ENCODE measurements at places on chromosomes 5 and 9.

GRCh38 chr5:6321078-6321477 lies 57.3 kb downstream of the MED10 start:
- no peak for DNase-seq

DNA sequence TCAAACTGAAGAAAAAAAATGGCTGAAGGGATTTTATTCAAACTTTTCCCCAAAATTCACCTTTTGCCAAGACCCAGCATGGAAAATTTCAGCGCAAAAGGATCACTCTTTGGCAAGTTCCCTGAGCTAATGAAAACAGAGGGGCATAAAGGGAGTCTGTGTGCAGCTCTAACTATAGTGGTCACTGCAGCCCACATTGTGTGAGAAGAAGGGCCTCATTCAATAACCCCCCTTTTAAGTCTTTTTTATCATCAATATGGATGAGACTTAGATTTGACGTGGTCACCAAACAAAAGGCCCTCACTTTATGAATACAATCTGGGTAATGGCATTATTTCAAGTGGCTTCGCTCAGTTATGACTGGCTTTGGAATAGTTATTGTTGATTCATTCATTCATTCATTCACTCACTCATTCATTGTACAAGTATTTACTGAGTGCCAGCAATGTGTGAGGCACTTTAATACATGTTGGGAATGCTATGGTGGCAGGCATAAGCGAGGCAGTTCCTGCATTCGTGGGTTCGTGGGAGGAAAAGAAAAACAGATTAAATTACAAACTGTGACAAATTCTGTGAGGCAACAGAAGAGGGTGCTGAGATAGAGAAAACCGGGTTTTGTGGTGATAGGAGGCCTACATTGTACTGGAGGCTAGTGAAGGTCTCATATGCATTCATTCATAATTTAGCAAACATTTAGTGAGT lies 145.7 kb upstream of the KLF4 start:
- DNase-seq = no peak

GRCh38 chr9:93890436-93890935 lies 64.7 kb downstream of the BARX1 start:
- DNase-seq = no peak

GRCh38 chr9:104883169-104883568 lies 44.8 kb downstream of the ABCA1 start:
- no peak for DNase-seq

GRCh38 chr5:93566091-93566490 lies 14.9 kb downstream of the NR2F1-AS1 start:
- no peak for DNase-seq

DNA sequence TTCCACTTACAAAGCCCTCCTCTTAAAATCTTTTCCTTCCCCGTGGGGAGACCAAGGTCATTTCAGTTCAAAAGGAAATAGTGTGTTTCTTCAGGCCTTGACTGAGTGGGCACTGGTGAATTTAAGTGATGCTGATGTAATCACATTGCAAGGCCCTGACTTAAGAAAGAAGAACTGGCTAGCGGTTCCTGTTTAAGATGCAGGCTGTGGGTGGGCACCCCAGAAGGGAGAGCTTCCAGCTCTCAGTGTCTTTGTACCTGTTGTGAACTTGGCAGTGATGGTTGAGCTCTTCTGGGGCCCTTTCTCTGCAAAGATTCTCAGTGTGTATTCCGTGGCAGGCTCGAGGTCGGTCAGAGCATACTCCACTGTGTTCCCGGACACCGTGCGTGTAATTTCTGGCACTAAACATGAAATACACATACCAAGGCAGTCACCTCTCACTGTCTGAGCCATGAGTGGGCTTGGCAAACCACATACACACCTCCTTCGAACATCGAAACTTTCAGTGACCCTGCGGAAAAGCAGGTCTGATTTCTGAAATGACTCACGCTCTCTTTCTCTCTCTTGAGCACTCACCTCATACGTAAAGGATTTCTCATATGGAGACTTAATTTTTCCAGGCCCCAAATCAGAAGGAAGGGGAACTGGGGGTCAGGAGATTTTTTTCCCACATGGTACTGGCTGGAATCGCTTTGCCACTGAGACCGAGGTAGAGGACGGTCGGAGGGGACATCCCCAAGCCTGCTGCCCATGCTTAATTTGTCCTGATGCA lies 81.9 kb downstream of the TNC start:
- peak; percentile 76 for DNase-seq

- DNase-seq = no peak
Measured at GRCh38 chr5:133363807-133364587, 248.3 kb downstream of the FSTL4 start.

DNA sequence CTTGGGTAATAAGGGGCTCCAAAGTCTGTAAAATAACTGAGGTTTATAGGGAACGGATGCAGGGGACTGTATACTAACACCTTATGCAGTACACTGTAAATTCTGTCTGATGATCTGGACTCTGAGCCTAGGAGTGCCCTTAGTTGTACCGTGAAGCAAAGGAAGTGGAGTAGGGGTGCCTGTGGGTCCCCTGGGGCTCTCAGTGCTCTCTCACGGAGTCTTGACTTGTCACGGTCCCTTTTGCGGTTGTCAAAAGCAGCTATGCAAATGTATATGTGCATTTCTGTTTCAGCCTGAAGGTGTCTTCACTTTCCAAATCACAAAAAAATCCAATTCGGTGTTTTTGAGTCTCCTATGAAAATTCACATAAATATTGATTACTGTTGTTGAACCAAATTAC lies 17.8 kb downstream of the DMRT1 start:
- no peak for DNase-seq

DNA sequence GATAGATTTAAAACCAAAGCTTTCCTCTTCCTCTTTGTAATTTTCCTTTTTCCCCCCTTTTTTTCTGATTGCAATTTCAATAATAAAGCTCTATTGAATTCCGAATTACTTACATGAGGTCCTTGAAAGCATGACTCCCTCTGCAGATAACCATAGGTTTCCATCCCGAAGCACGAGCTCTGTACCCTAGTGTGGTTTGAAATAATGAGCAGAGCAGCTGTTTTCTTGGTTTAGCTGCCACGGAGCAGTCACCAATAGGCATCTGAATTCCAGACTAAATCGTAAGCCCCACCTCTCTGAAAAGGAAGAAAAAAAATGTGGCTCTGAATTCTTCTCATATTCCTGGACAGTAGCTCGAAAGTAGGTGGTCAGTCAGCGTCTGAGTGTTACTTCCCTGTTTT lies 18.5 kb upstream of the GNE start:
- DNase-seq = no peak

DNA sequence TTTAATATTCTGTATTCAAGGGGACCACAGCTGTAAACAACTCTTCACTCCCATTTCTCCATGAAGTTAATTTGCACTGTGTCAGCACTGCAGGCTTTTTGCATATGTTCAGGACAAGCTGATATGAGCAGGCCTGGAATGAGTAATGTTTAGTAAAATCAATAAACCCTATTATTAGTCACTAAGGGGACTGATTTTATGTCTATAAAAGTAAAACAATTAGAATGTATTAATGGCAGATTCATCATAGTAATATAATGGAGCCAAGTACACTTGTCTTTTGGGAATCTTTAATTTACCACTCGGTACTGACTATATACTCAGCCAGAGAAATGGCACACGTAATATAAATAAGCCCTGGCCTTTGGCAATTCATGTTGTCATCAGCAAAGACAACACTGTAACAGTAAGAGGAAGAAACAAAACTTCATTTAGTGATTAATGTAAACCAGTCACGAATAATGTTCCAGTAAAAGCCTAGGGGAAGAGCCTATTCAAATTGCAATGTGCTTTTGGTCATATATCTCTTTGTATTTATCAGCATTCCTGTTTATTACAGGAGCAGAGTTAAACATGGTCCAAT lies 111.6 kb downstream of the ZNF608 start:
- DNase-seq = no peak

GRCh38 chr5:179771311-179771895 lies 22.4 kb upstream of the LTC4S start:
- no peak for DNase-seq

GRCh38 chr5:54440456-54440893 lies 15.0 kb upstream of the HSPB3 start:
- peak; percentile 11 for DNase-seq

DNA sequence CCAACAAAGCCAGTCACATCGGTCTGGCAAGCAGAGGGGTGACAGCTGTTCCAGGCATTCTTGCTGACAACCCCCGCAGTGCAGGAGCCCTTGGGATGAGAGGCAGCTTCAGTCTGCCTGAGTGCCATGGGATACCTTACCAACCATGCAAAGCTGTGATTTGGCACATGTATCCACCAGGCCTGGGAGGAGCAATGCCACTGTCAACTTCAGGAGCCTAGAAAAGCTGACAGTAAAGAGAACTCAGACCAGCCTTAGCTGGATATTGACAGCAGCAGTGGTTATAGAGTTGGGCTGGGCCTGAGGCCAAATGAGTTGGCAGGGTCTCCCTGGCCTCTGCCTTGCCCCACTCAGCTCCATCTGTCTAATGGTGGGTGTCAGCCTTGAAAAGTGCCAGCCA lies 10.1 kb upstream of the PLPPR1 start:
- DNase-seq = no peak

DNA sequence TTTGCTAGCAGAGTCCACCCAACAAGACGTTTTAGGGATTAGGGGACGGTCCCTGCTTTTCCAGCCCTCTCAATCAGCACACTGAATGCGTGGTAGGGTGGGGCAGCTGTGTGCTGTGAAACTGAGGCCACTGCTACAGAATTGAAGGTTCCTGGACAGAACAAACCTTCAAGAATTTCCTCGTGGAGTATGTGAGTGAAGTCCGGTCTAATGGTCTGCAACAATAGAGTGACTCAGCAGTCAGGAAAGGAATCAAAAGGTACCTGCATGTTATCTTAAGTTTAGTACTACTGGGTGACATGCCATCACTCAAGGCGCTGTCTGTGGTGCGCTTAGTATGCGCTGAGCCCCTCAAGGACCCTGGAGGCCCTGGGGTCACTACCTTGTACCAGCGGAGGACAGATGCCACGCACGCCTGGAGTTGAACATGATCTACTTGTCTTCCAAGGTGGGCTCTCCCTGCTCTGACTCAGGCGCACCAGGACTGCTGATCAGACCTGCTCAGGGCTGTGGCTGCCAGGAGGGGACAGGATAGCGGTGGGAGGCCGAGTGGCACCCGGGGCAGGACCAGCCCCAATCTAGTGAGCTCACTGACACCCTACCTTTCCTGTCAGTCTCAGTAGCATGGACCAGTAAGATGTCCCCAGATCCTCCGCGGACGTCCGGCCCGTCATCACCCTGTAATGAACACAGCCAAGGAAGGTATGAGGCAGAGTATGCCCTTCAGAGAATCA lies 50.5 kb downstream of the PRRT1B start:
- no peak for DNase-seq

DNA sequence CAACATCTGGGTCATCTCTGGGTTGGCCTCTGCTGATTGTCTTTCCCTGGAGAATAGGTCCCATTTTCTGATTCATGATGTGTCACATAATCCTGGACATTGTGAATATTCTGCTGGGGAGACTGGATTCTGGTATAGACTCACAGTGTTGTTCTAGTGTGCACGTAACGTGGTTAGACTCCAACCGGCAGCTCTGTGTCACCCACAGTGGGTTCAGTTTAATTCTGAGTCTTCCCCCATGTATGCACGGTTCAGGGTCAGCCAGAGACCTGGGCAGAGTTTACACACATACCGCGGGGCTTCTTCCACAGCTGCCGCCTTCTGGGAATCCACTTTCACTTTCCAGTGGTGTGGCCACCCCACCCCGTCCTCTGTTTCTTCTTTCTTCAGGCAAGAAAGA lies 38.0 kb upstream of the LRRC14B start:
- no peak for DNase-seq

- no peak for DNase-seq
Measured at GRCh38 chr9:5951686-5952211, 61.1 kb downstream of the MLANA start.

- DNase-seq = no peak
Measured at GRCh38 chr5:160363211-160363610, 7.2 kb downstream of the C1QTNF2 start.

- DNase-seq = no peak
Measured at GRCh38 chr9:80093695-80094094, 521.9 kb downstream of the TLE4 start.

GRCh38 chr5:107514305-107514704 lies 156.4 kb downstream of the EFNA5 start:
- DNase-seq = no peak

DNA sequence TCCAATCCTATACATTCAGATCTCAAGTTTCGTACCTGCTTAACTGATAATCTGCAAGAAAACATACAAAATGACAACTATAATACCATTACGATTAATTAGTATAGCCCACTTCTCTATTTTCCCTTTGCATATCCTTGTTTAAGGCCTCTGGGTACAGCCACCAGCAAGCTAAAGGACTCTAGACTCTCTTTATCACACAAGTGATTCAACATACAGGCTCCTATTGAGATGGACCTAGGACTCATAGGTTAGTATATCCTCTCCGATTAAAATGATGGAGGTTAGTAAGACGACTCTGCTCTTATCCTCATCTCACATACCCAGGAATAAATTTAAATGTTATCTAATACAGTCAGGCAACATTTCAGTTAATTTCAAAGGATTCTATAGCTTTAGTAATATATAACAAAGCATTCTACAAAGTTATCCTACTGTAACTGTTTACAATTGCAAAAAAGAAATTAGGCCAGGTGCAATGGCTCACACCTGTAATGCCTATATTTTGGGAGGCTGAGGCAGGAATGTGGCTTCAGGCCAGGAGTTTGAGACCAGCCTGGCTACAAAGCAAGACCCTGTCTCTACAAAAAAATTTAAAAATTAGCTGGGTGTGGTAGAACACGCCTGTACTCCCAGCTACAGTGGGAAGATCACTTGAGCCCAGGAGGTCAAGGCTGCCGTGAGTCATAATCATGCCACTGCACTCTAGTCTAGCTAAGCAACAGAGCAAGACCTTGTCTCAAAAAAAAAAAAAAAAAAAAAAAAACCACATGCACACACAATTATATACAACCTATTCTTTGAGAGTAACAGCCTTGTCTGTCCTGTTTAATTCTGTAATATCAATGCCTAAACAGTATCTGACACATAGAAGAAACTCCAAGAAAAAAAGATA lies 15.4 kb downstream of the HAUS6 start:
- no peak for DNase-seq
